ENCODE measurements at places on chromosomes 5 and 9. TPM values are rescaled to one million over a fixed set of nuclear protein-coding genes. Genes with fewer than 3 reads are reported as not detected.

TMEM174 gene
- not detected for total RNA-seq

SPINK5 gene
- total RNA-seq = 0.12 TPM

TRIP13 gene
- 15.8 TPM for total RNA-seq

PDLIM4 gene
- 118 TPM for total RNA-seq

ROR2 gene
- total RNA-seq = 0.12 TPM

HMMR gene
- 8.6 TPM for total RNA-seq

ADAMTS16 gene
- total RNA-seq = 0.53 TPM

DDX4 gene
- not detected for total RNA-seq

CARTPT gene
- not detected for total RNA-seq

SAPCD2 gene
- total RNA-seq = 6.1 TPM

TSSK1B gene
- total RNA-seq = not detected

IL5 gene
- not detected for total RNA-seq

AHRR gene
- 32.1 TPM for total RNA-seq

RAD17 gene
- total RNA-seq = 15.6 TPM

SLC36A3 gene
- not detected for total RNA-seq

PCDHAC2 gene
- not detected for total RNA-seq

- no peak for DNase-seq
Measured at GRCh38 chr5:83256091-83256780, 178.9 kb downstream of the XRCC4 start.

DNA sequence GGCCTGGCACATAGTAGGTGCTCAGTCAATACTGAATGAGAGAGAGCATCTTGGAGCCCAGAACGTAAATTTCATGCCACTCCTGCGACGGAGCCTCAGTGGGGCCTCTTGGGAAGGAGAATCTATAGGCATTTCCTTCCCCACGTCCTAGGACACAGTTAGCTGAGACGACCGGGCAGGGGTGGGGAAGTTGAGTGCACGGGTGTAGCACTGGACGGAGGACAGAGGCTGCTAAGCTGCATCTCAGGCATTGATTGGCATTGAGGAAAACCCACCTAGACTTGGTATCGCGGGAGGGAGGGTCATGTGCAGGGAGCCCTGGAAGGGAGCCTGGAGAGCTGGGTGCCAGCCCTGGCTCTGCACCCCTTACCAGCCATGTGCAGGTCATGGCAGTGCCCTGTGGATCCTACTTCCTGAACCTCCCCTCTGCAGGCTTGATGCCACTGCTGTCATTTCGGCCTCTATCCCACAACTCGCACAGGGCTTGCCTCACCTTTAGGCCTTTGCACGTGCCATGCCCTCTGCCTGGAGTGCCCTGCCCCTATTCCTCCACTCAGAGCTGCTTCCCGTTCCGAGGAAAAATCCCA lies 25.6 kb downstream of the NEK6 start:
- no peak for DNase-seq

DNA sequence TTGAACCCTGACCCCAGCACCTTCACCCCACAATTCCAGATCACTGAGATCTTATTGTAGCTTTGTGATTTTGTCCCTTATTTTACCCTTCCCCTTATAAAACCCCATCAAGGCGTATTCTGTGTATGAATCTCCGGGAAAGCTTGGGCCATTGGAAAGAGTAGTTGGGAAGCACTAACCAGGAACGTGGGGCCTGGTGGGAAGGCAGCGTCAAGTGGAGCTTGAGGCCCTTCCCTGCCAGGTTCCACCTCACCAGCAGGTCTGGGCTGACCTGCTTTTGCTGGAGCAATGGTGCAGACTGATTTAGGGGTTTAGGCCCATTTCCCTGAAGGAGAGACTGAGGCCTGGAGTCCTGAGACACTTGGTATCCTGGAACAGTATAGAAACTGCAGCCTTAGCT lies 9.3 kb downstream of the PHF2 start:
- no peak for DNase-seq

DNA sequence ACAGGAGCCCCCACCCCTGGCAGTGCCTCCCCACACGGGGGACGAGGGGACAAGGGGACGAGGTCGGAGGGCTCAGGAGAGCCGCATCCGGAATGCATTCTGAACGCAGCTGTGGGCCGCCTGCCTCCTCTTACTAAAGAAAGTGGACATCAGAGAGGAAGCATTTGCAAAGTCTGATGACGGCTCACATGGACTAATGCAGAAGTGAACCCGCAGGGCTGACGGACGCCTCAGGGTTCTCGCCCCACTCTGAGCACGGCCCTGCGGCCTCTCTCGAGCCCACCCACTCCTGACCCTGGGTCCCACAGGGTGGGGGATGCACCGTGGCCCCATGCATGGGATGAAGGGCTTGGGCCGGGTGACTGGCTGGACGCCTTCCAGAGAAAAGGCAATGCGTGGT lies 5.9 kb downstream of the LPCAT1 start:
- no peak for DNase-seq

DNA sequence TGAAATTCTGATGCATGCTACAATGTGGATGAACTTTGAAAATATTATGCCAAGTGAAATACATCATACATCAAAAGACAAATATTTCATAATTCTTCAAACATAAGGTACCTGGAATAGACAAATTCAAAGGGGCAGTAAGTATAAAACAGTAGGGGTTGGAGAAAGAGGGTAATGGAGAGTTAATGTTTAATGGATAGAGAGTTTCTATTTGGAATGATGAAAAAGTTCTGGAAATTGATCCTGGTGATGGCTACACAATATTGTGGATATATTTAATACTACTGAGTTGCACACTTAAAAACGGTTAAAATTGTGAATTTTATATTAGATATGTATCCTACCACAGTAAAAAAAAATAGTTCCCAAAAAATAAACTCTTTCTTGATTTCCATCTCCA lies 14.6 kb upstream of the CNTLN start:
- no peak for DNase-seq

- DNase-seq = no peak
Measured at GRCh38 chr9:124968238-124968637, 27.4 kb upstream of the GOLGA1 start.

GRCh38 chr5:88666761-88667495 lies 216.1 kb downstream of the MEF2C start:
- DNase-seq = no peak

DNA sequence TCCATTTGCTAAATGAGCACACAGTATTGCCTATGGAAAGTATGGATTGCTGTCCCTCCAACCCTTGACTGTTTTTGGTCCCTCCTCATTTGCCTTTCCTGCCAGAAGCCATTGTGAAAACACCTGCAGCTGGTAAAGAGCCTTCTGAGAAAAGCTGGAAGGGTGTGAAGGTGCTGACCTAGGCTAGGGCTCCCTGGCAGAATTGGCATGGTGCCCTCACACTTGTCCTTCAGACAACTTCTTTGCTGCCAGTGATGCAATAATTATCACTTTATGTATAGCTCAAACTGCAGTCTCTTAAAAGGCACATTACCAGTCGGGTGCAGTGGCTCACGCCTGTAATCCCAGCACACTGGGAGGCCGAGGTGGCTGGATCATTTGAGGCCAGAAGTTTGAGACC lies 4.2 kb downstream of the TXNDC15 start:
- DNase-seq = no peak

DNA sequence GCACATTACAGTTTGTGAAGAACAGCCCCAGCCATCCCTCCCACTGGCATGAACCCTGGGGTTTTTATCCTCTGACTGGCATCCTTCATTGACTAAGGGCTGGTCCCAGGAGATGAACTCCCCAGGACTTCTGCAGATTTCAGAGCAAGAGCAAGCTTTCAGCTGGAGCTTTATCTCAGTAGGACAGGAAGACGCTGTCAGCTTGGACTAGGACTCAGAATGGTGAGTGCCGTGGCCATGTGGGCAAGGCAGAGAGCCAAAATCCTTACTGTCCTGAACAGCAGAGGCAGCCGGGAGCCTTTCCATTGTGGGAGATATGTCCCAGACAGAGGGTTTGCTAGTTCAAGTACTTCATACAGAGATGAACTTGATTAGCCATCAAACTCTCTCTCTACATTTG lies 3.2 kb upstream of the ACOT12 start:
- no peak for DNase-seq

GRCh38 chr5:10581424-10581748 lies 17.5 kb downstream of the ANKRD33B start:
- DNase-seq = no peak

- DNase-seq = no peak
Measured at GRCh38 chr9:134059661-134060395, 8.0 kb downstream of the BRD3 start.

DNA sequence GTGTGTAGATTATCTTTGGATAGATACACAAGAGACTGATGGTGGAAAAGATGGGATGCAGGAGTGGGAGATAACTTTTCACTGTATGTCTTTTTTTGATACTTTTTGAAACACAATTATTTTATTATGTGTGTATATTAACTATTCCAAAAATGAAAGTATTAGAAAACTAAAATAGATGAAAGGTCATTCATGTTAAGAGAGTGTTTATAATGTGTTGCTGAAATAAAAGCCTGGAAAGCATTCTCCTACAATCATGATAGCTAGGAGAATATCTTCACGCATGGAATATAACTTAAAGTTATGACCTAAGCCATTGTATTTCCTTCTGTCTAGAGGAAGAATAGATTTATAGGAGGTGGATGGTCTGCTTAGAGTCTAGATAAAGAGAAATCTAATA lies 154.8 kb upstream of the MAST4 start:
- no peak for DNase-seq

GRCh38 chr5:115068239-115069086 lies 101.2 kb downstream of the TRIM36 start:
- DNase-seq = no peak

GRCh38 chr9:84310883-84311282 lies 29.7 kb downstream of the SLC28A3 start:
- DNase-seq = no peak

- DNase-seq = no peak
Measured at GRCh38 chr5:66558560-66558959, 37.6 kb upstream of the MAST4 start.

DNA sequence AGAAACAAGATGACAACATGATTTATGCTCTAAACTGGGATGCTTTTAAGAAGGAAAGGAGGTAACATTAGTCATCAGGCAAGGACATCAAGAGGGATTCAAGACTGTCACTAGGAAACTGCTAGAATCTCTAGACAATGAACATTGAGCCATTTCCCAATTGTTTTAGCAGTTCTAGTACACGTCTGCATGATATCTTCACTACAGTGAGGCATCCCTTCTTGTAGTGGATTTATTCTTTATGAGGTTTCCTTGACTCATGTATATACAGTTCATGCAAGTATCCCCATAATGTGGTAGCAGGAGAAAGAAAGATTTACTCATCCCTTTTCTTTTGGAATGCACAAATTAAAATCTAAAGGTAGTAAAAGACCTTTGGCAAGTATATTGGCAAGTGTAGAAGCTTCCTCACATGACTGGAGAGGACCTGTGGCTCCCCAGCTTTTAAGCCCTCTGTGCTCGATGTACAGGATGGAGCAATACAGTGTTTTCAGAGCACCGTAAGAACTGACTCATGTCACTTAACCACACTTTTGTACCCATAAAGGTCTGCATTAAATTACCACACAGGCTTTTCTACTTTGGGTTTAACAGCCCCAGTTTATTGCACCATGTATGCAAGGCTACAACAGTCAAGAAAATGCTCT lies 335.9 kb downstream of the SEMA5A start:
- DNase-seq = no peak

DNA sequence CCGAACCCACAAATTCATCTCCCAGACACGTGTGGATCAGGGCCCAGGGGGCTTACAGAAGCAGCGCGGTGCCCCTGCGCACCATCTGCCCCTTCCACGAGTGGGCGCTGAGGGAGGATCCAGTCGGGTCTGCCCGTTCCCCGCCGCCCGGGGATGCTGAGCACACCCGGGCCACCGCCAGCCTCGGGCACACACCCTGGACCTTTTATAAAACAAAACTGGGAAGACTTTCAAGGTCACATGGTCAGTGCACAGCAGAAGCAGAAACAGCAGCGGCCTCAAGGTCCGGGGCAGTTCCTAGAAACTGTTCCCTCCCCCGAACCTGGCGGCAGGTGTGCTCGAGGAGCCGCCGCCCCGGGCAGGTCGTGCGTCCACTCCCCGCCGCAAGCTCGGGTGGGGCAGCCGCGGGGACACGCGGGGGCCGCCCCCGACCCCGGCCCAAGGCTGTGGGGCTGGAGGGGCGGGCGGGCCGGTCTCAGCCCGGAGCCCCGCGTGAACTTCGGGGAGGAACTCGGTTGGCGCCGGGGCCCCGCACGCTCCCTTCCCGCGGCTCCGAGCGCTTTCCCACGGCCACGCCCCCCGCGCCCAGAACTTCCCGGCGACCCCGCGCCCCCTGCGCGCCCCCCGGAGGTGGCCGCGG lies 633 bp upstream of the PPP1R26 start:
- no peak for DNase-seq

GRCh38 chr9:110579034-110579861 lies at the start of gene SVEP1:
Gene SVEP1, minus strand, starts transcription at chr9:110579741. Its CDS starts 198 bp downstream, at chr9:110579543.
- DNase-seq = no peak

DNA sequence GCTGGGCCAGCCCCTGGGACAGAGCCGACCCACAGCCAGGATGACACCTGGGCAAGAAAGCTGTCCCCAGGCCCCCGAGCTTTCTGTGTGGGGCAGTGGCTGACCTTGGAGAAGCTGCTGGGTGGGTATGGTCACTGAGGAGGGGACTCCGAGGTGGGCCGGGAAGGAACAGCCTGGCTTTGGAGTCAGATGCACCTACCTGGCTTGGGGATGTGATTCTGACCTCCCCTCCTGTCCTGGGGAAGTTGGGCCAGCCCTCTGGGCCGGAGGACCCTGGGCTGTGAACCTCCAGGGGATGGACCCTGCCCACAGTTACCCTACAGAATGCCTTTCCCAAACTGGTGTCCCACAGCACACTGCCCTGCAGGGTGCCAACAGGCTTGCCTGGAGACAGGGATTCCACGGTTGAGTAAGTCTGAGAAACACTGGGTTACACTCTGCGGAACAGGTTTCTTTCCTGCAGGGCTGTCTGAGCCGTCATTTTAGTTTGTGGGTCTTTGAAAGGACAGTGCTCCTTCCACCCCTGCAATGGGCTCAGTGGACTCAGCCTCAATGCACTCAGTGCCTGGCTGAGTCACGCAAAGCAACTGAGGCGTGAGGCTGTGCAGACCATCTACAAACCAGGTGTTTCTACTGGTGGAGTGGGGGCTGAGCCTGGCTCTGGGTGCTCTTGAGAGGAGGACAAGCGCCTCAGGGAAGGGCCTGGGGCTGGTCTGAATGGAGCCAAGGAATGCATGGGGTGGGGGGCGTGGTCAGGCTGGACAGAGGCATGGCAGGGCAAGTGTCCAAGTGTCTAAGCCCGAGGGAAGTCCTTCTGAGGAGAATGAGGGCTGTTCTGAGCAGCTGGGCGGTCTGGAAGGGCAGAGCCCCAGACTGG lies 41.3 kb upstream of the PHYKPL start:
- DNase-seq = no peak

DNA sequence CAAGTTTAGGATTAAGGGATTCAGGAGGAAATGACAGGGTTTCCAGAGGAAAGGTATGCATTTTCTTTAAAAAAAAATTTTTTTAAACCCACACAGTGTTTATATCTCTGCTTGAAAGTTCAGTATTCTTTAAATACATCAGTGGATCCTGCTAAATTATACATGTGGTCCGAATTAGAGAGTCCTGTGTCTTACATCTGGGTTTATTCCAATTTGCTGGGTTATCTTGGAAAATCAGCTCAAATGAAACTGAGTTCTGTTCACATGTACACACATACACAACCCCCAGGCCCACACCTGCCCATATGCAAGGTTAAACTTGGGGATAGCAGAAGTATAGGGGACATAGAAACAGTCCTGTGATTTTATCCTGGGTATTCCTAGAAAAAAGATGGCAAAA lies 493.7 kb downstream of the ZNF608 start:
- DNase-seq = no peak
